PC-9 (cell line): ENCODE measurements at places on chromosomes 16 and 17. TPM values are rescaled to one million over a fixed set of nuclear protein-coding genes. Genes with fewer than 3 reads are reported as not detected.

DNA sequence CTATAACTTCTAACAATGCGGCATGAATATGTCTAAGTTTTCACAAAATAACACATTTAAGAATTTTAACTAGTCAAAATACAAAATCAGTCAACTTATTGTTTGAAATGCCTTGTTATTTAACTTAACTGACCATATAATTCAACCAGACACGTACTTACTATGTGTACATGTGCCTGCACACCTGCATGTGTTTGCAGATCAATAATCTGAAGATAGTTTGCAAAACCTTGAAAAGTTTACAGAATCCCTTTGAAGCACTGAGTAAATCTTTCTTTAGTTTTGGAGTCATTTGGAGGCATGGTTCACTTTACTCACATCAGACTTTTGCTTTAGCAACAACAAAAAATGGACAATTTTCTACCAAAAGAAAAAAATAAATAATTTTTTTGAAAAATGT, 363.8 kb downstream of the PMP22 start:
- DNase-seq: no peak

Gene KRTAP16-1
- total RNA-seq: not detected in 2 replicates

GRCh38 chr17:64492481-64493109, 4.3 kb downstream of the POLG2 start:
- DNase-seq: no peak

- DNase-seq: no peak
Measured at GRCh38 chr17:47804461-47804860, 17.1 kb downstream of the OSBPL7 start.

- peak; percentile 51 for DNase-seq
Measured at GRCh38 chr17:56781906-56782305, 51.8 kb downstream of the C17orf67 start.

GRCh38 chr17:78324391-78325075, 35.3 kb downstream of the SOCS3 start:
- DNase-seq: no peak

Gene MMP15
- 20.1 and 23.9 TPM in 2 replicates for total RNA-seq

DNA sequence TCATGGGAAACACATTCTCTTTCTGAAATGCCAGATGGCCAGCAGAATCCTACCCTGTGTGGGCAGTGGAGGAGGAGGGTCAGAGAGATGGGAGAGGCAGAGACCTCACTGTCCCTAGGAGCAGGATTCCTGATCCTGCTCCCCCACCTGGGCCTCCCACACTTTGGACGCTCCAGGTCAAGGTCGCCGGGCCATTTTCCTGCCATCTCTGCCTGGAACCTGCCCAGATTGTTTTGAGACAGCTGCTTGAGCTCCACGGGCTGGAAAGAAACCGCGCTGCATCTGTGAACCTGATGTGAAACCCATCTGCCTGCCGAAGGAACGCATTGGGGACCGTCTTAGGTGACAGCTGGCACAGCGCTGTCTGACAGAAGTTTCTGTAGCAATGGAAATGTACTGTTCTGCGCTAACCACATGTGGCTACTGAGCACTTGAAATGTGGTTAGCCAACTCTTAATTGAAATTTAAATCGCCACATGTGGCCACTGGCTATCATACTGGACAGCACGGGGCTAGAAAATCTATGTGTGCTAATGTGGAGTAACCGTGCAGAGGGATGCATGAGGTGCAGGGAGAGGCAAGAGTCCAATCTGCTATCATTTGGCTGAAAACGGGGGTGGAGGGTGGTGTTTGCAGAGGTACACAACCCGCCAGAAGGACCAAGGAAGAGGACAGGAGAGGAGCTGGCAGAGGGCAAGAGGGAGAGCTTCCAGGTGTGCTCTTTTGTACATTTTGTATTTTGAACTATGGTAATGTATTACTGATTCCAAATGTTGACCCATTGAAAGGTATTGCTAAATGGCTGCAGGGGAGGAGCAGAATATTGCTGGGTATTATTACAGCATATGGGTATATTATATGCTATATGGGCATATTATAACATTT, 15.4 kb upstream of the NUBP1 start:
- no peak for DNase-seq

GRCh38 chr17:80945736-80946135, 45.9 kb upstream of the CHMP6 start:
- no peak for DNase-seq

DNA sequence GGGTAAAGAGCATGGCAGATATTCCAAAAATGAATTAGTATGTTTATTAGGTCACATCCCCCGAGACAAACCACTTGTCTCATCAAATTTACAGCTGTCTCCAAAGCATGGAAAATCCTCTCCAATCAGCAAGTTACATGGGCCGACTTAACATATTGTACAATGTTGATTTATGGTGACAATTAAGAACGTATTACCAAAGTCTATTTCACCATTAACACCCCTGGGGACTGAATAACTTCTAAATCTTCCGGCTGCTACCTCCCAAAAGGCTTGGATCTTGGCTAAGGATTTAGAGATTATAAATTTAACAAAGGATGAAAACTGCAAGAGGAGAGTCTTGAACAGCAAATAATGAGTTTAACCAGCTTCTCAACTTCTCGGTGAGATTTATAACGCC, 311.9 kb downstream of the NPIPA8 start:
- no peak for DNase-seq

GRCh38 chr17:29155227-29155965, 24.8 kb downstream of the MYO18A start:
- peak; percentile 90 for DNase-seq

DNA sequence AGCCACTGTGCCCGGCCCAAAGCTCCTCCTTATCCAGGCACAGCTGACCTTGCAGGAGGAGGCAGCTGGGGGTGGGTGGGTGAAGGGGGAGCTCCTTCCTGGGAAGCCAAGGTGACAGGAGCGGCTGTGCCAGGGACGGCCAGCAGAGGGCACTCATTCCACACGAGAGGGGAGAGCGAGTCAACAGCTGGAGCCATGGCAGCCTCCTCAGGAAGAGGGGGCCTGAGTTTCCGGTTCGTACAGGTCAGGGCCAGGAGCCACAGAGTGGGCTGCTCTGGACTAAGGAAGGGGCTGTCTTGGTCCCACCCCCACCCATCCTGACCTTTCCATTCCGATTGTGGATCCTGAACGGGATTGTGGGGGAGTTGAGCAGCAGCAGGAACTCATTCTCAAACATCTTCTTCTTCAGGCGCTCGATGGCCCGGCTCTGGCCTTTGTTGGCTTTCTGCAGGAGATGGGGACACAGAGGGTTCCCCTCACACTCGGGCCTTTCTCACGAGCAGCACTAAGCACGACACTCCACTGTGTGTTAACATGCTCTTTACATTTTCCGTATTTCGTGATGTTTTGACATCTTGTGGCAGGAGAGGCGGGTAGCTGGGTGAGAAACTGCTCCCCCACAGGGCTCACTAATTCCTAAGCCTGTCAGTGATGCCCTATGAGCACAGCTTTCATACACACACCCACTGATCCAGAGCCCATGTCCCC, 61.6 kb downstream of the TIMM22 start:
- peak; percentile 43 for DNase-seq

Gene CD300C
- total RNA-seq: not detected in 2 replicates

GRCh38 chr17:12048843-12049473, 28.3 kb downstream of the MAP2K4 start:
- no peak for DNase-seq

Gene CHCT1
- not detected in 2 replicates for total RNA-seq

- no peak for DNase-seq
Measured at GRCh38 chr16:65075877-65076276, 46.0 kb downstream of the CDH11 start.

Gene KRT24
- total RNA-seq: not detected in 2 replicates

Gene EVI2B
- not detected in 2 replicates for total RNA-seq

Gene C16orf46
- total RNA-seq: 0.92 and 2.3 TPM in 2 replicates

- DNase-seq: no peak
Measured at GRCh38 chr16:15639061-15639568, 3.8 kb downstream of the MARF1 start.

Gene NACA2
- total RNA-seq: not detected in 2 replicates
